ENCODE measurements at places on chromosomes 13 and 19. TPM values are rescaled to one million over a fixed set of nuclear protein-coding genes. Genes with fewer than 3 reads are reported as not detected.

The SULT2A1 gene
- total RNA-seq = 0.75 TPM

The STOML3 gene
- total RNA-seq = not detected

The CCNA1 gene
- 1.3 TPM for total RNA-seq

The NOTCH3 gene
- 125 TPM for total RNA-seq

All from ureter (tissue), 1 donor.